Renal cortical epithelial cell (primary cell): ENCODE measurements at places on chromosomes 16 and 17.

GRCh38 chr17:67390646-67391361, 13.7 kb downstream of the PITPNC1 start:
- DNase-seq = peak; percentile 98

DNA sequence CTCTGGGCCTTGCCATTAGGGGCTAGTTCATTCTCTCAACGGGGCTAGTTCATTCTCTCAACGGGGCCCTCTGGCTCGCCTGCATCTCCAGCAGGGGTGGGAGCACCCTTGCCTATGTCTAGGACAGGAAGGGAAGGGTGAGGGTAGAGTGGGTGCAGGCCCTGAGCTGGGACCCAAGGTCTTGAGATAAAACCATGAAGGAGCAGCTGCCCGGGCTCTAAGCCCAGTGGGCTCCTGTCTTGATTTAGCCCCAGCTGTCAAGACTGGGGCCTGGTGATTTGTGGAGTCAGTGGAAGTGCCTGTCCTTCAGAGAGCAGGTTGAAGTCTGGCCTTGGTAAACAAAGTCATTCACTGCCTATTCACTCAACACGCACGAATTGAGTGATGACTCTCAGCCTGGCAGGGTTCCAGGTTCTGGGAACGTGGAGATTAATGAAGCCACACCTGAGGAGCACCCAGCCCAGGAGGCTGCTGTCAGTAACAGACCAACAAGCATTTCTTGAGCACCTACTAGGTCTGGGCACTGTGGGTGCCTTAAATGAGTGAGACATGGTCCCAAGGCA, 35.4 kb downstream of the WNT3 start:
- no peak for DNase-seq

GRCh38 chr17:29905086-29905878, 24.7 kb downstream of the SSH2 start:
- no peak for DNase-seq

- DNase-seq = peak; percentile 34
Observed at GRCh38 chr17:67477687-67478086, 100.6 kb downstream of the PITPNC1 start.

DNA sequence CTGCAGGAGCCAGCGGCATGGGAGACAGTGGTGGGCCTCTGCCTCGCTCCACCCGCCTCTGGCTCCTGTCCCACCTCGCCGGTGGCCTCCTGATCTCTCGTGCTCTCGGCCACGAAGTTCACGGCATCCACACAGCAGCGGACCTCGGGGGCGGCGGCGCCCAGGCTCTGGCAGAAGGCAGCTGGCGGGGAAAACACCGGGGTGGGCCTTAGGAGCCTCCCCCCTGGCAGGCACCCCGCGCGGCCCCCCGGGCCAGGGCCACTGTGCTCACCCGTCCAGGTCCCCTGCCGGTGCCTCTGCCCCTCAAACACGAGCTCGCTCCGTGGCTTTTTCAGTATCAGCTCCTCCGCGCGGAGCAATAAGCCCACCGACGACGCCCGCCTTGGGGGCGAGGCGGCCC, 409 bp upstream of the C17orf107 start:
- no peak for DNase-seq
